ENCODE measurements at places on chromosomes 3 and 15. TPM values are rescaled to one million over a fixed set of nuclear protein-coding genes. Genes with fewer than 3 reads are reported as not detected.

Gene MYLK
- 2.1 TPM for total RNA-seq

Gene DAZL
- total RNA-seq: not detected

Gene CPNE4
- not detected for total RNA-seq

Gene LPCAT4
- 93.2 TPM for total RNA-seq

Gene EHHADH
- 1.1 TPM for total RNA-seq

Gene CPN2
- not detected for total RNA-seq

Gene ROBO2
- not detected for total RNA-seq

- no peak for DNase-seq
Measured at GRCh38 chr15:88810446-88810845, 7.2 kb downstream of the ACAN start.

- no peak for DNase-seq
Measured at GRCh38 chr3:12275974-12276650, 12.8 kb upstream of the PPARG start.

- no peak for DNase-seq
Measured at GRCh38 chr3:133837487-133838295, 32.1 kb downstream of the SRPRB start.

- no peak for DNase-seq
Measured at GRCh38 chr3:23550402-23550801, 255.4 kb upstream of the UBE2E1 start.

- DNase-seq: no peak
Measured at GRCh38 chr3:148450819-148451218, 246.9 kb upstream of the AGTR1 start.

GRCh38 chr3:78867409-78868372, 900.1 kb downstream of the ROBO1 start:
- no peak for DNase-seq

DNA sequence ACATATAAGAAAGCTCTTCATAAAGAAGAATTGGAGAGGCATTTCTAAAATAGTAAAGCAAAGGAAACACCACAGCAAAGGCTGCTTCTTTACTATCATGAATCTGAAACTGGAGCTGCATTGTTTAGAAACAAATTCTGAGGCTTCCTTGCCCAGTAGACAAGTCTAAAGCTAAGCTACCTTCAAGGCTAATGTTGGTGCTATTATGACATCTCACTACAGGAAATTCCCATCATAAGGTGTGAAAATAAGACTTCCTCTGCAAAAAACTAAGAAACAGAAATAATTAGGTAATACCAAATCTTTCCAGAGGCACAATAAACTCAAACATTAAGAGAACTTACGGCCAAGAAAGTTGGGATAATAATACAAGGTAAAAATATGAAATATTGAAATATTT, 89.9 kb upstream of the P3H2 start:
- no peak for DNase-seq

- peak; percentile 49 for DNase-seq
Measured at GRCh38 chr15:90062023-90062442, 40.2 kb downstream of the IDH2 start.

DNA sequence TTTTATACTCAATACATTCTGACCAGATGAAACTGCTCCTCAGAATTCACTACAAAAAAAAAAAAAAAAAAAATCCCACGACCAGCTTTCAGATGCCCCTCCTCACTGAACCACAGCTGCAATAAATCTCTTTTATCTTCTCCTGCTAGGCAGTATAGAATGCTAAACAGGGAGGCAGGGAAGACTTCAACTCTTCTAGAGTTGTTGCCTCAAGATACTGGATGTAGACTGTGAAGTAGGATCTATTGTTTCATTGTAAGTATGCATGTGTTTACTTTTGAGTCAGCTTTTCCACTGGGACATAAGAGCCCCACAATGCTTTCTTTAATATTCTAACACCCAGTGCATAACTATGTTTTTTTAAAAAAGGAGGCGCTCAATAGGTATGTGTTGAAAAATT, 401.4 kb downstream of the TBL1XR1 start:
- no peak for DNase-seq

DNA sequence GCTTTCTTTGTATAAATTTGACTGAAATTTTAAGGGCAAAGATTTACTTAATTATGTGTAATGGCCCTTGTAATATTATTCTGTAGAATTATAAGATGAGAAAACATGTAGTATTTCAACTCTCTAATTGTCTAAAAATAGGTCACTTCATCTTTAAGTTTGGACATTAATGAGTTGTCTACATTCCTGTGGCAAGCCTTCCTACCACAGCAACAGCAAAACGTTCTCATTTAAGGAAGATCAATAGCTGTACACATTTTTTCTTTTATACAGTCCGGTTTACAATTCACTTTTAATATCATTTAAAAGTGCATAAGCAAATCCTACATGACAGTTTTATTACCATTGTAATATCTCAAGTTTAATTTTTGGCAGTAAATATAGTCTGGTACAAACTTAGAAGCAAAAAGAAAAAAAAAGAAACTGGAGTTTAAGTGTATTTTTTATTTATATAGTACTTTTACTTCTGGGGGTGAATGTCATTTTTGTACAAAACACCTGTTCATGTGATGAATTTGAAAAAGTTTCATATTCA, 501.8 kb downstream of the ZPLD1 start:
- no peak for DNase-seq

DNA sequence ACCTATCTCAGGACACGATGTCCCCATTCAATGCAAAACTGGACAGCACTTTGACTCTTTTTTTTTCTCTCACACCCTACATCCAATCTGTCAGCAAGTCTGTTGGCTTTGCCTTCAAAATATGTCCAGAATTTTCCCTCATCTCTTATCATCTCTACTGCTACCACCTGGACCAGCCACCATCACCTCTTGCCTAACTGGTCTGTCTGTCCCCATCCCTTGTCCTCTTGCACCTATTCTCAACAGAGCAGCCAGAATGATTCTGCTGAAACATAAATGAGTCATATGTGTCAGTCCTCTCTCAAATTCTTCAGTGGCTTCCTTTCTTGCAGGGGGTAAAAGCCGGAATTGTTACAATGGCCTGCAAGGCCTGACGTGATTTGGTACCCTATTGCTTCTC, 105.8 kb downstream of the CYP19A1 start:
- DNase-seq: no peak

DNA sequence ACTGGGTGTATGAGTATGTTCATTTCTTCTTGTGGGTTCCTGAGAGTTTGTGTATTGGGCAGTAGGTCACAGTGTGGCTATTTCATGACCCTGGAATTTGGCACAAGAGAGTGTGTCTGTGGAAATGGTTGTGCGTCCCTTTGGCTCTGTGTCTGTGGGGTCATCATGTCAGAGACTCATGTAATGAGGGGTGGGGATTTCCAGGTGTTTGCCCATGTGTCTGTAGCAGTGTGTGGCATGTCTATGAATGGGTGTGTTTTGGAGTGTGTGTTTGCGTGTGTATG, 1.3 kb upstream of the GATA2 start:
- DNase-seq: no peak

- no peak for DNase-seq
Measured at GRCh38 chr15:82919231-82919886, 33.2 kb downstream of the HOMER2 start.

GRCh38 chr15:85388566-85389305, 8.3 kb downstream of the AKAP13 start:
- DNase-seq: no peak

DNA sequence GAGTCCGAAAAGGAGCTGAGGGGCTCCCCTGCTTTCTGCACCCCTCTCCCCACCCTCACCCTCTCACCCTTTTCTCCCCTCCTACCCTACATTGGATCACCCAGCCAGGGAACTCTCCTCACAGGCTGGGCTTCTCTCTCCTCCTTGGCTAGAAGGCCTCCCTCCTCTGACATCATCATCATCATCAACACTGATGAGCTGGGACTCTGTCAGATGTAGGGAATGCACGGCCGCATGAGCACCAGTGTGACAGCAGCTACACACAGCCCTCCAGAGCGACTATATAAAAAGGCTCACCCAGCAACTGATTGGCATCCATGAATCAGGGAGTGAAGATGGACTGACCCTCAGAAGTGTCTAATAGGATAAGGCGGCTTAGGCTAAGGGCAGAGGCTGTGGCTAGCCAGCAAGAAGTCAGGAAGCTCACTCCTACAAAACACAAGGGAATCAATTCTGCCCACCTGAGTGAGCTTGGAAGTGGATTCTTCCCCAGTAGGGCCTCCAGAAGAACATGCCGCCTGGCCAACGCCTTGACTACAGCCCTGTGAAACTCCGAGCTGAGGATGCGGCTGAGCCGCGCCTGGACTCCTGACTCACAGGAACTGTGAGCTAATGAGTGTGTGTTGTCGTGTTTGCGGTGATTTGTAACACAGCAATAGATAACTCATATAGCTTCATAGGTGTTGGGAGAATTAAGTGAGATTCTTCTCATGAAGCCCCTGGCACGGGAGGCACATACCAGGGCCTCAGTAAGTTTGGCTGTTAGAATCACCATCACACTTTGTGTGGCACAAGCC, 147.6 kb downstream of the FAM43A start:
- DNase-seq: no peak

Data from T-helper 17 cell (primary cell).